ENCODE measurements at places on chromosomes 4 and X.

- no peak for DNase-seq
These were observed 1.0 kb upstream of the THAP9 start for GRCh38 chr4:82899374-82900065.

DNA sequence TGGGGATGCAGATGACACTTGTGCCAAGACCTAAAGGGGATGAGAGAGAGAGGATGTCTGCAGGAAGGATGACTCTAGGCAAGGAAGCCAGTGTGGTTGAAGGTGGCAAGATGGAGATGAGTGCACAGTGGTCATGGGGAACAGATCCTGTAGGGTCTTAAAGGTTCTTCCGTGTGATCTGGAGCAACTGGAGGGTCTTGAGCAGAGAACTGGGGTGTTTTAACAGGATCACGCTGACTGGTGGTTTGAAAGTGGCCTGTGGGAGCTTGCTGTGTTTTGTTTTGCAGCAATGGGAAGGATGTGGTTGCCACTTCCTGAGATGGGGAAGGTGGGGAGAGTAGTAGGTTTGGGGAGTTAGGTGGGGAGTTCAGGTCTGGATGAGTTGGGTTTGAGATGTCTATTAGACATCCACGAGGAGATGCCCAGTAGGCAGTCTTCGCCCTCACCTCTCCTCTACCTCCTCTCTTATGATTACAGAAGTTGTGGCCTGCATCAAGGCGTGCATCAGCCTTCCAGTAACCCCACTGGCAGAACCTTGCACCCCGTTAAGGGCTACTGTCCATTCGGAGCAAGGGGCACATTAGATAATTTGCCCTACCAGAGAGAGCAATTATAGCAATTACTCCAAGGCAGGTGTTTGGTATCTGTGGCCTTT, 1.4 kb upstream of the STBD1 start:
- DNase-seq, result no peak

GRCh38 chr4:5955856-5956255, 62.4 kb downstream of the C4orf50 start:
- DNase-seq, result no peak

GRCh38 chr4:87232216-87232615, 11.8 kb upstream of the KLHL8 start:
- no peak for DNase-seq

GRCh38 chr4:3317011-3317655, 24.3 kb downstream of the RGS12 start:
- DNase-seq, result no peak

GRCh38 chrX:470686-471085, 84.0 kb upstream of the PPP2R3B start:
- DNase-seq, result no peak

GRCh38 chr4:80809039-80809729, 221.3 kb upstream of the BMP3 start:
- no peak for DNase-seq

DNA sequence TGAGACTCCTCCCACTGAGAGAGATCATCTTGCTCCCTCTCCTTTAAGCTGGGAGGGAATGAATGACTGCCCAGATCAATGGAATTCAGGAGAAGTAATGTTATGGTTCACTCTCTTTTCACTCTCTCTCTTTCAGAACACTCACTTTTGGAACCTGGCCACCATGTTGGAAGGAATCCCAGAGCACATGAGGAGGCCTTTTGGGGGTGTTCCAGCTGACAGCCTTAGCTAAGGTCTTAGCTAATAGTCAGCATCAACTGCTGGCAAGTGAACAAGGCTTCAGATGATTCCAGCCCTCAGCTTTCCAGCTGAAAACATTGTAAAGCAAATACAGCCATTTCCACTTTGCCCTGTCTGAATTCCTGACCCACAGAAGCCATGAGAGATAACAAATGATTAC, 124.0 kb upstream of the CLNK start:
- DNase-seq, result peak; percentile 37

DNA sequence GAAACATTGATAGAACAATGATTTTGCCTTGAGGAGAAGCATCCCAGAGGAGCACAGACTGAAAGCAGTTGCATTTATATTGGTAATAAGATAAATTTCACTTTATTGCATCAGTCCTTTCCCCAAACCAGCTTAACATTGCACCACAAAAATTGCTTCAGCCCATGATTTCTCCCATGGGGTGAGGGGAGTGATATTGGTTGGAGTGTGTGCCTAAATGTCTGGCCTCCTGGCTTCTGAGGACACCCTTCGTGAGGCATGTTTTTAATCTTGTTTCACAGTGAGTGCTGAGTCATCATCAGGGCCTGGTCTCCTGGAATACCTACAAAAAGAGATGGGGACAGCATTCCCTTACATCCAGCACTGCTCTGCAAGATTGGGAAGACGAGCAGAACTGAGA, 487.9 kb downstream of the C4orf33 start:
- no peak for DNase-seq

DNA sequence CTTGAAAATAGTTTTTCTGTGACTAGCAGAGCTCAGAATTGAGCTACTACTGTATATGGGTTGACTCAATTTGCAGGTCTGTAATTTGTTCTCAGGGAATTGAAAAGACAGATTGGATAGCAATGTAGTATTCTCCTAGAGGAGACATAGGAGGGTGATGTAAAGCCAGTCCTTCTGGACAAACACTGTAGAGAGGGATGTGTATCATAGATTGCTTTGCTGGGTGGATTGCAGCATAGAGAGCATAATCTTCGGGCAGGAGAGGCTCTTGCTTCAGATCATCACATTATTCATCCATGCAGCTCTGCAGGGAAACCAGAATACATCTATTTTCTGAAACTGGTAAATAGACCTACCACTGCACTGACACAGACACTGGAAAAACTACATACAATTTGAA, 1110.5 kb downstream of the RAPGEF2 start:
- DNase-seq, result no peak

GRCh38 chr4:83262682-83263081, 21.9 kb downstream of the COQ2 start:
- no peak for DNase-seq

DNA sequence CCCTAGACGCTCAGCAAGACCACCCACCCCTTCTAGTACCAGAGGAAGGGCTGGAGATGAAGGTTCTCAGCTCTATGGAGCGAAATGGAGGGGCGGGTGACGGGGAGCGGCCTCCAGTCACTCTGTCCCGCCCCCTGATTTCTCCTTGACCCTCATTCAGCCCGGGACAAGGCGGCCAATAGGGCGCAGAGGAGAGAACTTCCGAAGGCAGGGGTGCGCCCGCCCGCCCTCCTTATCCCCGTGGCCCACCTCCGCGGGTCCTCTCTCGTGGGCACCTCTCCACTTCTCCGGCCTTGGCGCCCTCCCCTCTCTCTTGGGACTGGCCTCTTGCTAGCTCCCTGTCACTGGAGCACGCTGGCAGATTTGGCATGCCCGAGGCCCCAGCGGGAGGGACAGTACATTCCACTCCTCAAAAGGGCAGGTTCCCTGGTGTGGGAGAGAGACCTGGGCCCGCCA, 1.1 kb upstream of the SEPTIN6 start:
- peak; percentile 57 for DNase-seq

DNA sequence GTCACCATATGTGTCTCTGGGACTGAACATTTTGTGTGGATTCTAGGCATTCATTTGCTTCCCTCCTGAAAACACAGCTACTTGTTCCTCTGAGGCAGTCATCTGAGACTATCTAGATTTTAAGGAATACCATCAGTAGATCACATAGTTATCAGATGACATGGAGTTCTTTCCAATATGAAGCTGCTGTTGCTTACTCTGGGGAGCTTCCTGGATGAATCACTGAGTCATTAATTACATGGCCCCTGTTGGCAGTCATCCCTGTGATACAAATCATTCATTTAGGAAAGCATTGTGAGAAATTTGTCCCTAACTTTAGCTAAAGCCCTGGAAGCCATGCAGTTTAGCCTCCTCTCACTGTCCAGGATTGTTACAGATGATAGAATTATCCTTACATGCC, 98.2 kb upstream of the ARSJ start:
- no peak for DNase-seq

DNA sequence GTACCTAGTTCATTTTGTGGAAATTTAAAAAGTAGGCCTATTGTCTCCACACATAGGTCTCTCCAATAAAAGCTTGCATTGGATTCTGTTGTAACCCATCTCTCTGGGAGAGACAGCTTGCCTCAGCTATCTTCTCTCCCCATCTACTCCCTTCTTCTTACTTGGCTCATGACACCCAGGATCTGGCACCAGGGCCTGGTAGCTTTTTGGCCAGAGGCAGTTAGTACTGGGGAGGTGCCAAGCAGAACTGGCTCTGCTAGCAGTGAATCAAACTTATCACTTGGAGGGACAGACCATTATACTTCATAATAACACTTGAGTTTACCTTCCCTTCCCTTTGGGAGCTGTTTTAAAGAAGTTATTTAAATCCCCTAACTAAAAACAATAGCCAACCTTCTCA, 31.8 kb downstream of the PLAC1 start:
- no peak for DNase-seq

DNA sequence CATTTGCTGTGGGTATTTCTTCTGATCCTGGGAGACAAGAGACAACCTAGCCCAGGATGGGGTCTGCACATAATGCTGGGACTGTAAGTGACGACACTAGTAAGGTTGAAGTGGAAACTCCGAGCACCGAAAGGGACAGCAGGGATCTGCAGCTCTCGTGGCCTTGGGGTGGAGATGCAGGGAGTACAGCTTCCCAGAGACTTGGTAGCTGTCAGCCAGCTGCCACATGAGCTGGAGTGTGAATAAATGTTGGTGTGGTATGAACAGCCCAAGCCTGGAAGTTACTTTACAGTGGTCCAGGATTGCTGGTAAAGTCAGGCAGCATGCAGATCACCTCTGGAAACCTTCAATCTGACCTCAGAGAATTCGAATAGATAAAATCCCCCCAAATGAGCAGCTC, 97.6 kb downstream of the FAM193A start:
- DNase-seq, result peak; percentile 55

GRCh38 chrX:45347877-45348276, 147.2 kb upstream of the DIPK2B start:
- no peak for DNase-seq

- no peak for DNase-seq
These were observed 359.0 kb upstream of the BOD1L1 start for GRCh38 chr4:13986548-13986947.

DNA sequence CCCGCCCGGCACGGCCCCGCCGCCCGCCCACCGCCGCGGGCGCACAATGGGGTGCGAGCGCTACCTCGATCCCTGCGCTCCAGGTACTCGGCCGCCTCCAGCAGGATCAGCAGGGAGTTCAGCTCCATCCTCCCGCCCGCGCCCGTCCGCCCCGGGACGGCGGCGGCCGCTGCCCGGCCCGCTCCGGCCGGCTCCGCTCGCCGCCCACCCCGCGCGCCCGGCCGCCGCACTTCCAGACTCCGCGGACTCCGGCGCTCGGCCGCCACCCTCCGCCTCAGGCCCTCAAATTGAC, at the start of gene MXD4:
Gene MXD4, minus strand, starts transcription at position 257 of the 292 bp plus-strand sequence. Its CDS starts 129 bp downstream, at position 128.
- DNase-seq, result no peak

- DNase-seq, result no peak
These were observed 298.6 kb upstream of the LDB2 start for GRCh38 chr4:17197070-17197469.

DNA sequence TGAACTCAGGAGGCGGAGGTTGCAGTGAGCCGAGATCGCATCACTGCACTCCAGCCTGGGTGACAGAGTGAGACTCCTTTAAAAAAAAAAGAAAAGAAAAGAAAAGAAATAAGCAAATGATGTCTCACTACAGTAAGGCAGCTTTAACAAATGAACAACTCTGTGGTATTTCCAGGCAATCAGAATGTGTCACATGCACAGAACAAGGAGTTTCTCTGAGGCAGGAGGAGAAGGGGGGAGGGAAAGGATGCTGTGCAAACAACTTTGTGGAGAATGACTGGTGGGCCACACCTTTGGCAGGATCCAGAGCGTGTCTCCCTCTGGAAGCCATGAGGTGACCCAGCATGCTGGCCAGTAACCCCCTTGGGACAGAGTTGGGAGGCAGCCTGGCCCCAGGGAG, 57.6 kb downstream of the RAI2 start:
- DNase-seq, result no peak

DNA sequence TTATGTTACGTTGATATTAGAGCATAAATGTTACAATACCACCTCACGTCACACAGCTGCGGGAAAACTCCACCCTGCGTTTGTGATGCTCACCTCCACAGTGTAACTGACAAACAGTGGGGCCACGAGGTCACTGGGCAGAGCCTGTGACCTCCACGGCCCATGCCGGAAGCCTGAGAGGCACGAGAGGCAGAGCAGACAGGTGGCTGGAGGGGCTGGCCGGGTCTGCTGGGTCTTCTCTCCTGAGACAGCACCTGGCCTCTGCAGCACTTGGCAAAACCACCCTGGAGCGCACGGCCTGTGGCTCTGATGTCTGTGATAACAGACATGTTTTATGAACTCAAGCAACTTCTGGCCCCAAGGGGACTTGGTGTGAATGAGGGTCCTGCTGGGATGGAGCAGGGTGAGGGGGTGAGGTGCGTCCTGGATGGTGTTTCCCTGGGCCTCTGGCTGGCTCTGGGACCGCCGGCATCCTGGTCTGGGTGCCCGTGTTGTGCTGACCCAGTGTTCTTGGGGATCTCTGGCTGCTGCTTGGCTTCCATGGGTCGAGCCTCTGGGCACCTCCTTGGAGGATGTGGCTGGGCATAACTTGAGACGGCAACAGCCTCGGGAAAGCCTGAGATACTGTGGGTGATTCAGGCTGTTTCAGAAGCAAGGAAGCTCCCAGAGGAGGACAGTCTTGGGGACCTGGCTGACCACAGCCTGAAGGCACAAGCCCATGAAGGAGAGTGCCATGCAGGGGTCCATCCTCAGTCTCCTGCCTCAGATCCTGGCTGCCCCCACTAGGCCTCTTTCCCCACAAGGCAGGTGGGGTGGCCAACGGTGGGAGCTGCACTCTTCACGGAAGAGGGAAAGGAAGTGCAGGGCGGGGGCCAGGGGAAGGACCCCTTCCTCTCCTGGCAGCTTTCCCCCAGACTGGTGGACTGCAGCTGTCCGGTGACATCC, 19.7 kb downstream of the RNF212 start:
- DNase-seq, result no peak

GRCh38 chrX:41923978-41924683, 777 bp upstream of the CASK start:
- peak; percentile 51 for DNase-seq

DNA sequence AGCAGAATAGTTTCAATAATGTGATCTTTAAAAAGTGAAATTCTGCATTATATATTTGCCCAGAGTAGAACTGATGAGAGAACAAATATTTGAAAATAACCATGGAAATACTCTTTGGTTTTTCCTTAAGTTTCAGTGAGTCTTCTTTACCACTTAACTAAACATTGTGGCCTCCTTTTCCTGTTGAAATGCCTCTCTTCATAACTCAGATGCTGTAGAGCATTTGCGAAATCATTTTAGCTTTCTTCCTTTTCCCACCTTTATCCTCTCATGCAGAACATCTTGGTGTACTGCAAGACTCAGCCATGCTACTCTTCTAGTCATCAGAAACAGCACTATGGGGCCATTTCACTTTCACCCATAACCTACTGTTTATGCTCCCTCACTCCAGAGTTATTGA, 48.2 kb downstream of the CASK start:
- DNase-seq, result no peak

GRCh38 chrX:122945328-122945727, 238.8 kb upstream of the GRIA3 start:
- no peak for DNase-seq

- DNase-seq, result no peak
These were observed 28.8 kb upstream of the SCOC start for GRCh38 chr4:140344621-140345020.

- DNase-seq, result no peak
These were observed 45.2 kb downstream of the STARD8 start for GRCh38 chrX:68692651-68693050.
